ENCODE measurements at places on chromosomes 4 and X.

- DNase-seq: no peak
Observed at GRCh38 chrX:2748171-2748814, 3.5 kb upstream of the XG start.

- DNase-seq: no peak
Observed at GRCh38 chr4:113260688-113261087, 211.2 kb downstream of the ANK2 start.

- DNase-seq: no peak
Observed at GRCh38 chr4:139892973-139893736, 227.5 kb downstream of the MGST2 start.

DNA sequence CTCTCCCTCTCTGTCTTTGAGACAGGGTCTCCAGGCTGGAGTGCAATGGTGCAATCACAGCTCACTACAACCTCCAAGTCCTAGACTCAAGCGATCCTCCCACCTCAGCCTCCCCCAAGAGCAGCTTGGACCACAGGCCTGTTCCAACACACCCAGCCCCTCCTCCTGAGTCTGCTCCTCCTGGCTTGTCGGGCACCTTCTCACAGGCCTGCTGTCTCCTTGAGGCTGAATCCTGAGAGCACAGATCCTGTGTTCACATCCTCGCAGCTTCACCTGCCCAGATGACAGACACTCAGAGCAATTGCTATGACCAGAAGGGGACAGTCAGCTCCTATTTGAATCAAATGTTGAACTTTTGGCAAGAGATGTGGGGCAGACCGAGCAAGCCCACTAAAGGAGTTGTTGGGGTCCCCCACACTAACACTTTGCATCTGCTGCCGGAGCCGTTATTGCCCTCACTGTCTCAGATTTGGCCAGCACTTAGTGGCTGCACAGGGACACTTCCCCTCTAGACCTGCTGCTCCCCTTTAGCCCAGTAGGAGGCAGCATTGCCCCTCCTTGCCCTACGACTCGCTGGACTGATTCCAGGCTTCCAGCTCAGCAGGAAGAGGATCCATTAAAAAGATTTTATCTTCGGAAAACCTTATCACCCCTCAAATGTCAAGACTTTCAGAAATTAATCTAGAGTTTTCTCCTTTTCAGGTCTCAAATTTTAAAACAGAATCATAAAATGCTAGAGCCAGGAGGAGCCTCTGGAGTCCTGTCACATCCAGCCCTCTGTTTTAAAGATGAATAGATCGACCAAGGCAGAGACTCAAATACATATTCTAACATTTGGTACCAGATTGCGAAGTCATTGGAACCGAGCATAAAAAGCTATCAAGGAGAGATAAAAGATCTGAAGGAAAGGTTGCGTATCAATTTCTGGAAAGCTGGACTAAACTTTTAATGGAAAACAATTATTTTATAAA, 113.7 kb downstream of the USP46 start:
- peak; percentile 56 for DNase-seq

- DNase-seq: no peak
Observed at GRCh38 chrX:15864023-15864422, 9.4 kb upstream of the AP1S2 start.

DNA sequence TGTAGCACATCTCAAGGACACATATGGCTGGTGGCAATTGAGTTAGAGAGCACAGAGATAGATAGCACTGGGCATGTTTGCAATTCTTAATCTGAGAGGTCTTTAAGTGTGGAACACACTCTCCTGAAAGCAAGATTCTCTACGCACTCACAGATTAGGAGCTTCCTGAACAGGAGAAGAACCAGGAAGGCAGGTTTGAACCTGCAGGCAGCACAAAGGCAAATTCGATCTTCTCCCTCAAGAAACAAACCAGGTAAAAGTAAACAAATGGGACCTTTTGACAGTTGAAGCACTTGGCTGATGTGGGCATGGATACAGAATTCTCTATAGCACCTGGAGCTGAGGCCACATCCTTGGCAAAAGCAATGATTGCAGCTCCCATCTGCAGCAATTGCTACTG, 24.3 kb downstream of the HS3ST1 start:
- DNase-seq: no peak

- DNase-seq: no peak
Observed at GRCh38 chrX:113974881-113975280, 609.0 kb upstream of the HTR2C start.

- no peak for DNase-seq
Observed at GRCh38 chr4:56737666-56738065, 56.6 kb upstream of the HOPX start.

DNA sequence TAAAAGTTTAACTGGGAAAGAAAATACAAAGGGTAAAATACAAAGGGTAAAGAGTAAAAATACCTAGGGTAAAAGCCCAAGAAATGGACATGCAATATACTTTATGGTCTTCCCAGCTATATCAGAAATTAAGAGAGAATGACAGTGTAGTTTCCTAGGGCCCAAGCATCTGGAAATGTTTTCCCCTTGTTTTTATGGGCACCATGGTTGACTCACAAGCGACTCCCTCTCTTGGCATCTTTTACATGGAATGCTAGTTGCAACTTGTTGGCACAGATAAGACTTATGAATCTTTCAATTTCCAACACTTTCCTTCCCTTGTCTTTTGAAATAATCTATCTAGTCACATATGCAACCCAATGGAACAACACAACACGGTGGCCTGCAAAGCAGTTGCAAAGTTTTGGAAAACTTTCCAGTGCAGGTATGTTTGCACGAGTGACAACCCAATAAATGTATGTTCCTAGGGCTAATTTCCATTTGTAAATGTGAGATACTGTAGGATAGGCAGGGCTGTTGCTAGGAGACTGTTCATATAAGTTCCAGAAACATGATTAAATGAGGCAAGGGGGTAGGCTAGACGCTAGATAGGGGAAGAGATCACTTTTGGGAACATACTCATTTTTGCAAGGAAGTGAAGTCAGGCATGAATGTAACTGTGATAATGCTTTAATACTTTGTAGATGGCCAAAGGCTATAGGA, 36.4 kb upstream of the CWH43 start:
- no peak for DNase-seq

DNA sequence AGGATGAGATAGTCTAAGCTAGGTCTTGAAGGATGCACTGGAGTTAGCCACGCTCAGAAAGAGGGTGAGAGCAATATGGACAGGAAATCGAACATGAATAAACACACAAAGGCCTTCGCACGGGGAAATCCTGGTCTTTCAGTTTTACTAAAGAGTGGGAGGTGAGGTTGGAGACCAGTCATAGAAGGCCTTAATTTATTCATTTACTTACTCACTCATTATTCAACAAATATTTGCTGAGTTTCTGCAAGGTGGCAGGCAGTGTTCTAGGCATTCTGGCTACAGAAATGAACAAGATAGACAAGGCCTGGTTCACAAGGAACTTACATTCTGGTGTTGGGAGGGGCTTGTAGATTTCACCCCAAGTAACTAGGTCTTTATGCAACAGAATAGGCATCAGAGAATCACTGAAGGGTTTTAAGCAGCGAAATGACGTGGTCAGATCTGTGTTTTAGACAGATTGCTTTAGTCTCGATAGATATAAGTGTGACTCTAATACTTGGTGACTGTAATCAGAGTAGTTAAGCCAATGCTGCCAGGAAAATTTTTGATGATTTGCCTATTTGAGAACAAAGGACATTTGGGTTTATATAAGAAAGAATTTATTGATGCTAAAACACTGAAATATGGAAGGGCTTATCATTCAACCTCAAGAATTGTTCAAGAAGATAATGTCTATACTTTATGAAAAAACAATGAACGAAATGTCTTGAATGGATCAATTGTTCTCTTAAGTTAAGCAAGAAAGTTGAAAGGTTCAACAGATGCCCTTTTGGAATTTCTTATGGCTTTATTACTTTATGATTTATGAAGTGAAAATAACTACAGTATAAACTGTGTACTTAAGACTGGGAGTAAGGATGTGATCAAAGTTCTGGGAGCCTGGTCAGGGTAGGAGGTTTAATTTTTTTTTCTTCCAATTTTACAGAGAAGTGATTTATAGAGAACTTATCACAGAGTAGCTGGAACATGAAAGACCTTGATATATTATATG, 184.4 kb upstream of the CASK start:
- peak; percentile 28 for DNase-seq

- no peak for DNase-seq
Observed at GRCh38 chr4:15034071-15034764, 31.9 kb downstream of the CPEB2 start.

GRCh38 chr4:153824501-153824900, 35.6 kb upstream of the SFRP2 start:
- no peak for DNase-seq

GRCh38 chr4:23866450-23867075, 23.3 kb downstream of the PPARGC1A start:
- no peak for DNase-seq

- DNase-seq: no peak
Observed at GRCh38 chrX:23228950-23229448, 105.7 kb upstream of the PTCHD1 start.

DNA sequence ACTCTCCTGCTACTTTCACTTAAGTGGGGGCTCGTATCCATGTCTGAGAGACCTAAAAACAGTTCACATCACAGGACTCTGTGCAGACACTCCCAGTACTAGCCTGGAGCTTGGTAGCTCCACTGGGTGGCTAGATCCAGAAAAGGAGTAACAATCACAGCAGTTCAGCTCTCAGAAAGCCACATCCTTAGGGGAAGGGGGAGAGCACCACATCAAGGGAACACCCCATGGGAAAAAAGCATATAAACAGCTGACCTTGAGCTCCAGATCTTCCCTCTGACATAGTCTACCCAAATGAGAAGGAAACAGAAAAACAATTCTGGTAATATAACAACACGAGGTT, 175.8 kb downstream of the FAM13A start:
- no peak for DNase-seq

GRCh38 chr4:82797405-82798111, 1.0 kb downstream of the SCD5 start:
- no peak for DNase-seq

DNA sequence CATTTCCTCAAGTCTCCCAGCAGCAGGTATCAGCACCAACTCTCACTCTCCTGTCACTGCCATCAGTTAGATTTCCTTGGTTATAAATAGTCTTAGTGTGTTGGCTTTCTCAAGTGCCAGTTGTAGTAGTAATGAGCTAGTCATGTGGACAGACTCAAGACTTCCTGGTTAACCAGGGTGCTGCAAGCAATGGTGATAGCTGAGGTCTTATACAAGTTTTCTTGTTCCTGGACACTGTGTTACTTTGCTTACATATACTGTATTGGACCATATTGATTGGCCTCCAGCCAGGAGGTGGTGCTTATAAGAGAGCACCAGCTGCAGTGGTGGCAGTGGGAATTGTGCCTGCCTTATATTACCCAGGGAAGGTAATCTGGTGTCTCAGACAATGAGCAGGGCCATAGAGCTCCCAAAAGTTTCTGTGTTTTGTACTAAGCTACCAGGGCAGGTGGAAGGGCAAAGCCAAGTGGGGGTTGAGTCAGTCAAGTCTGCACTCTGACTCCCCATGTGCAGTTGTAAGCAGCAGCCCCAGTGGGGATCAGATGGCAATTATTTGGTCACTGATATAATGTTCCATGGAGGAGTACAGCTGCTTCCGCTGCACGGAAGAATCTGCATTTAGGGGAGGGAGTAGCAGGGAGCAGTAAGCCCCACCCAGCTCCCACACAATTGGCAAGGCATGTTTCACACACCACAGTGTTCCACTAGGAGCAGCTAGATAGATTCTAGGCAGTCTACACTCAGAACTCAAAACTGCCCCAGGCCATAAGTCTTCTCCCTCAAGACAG, 24.1 kb upstream of the ZDHHC15 start:
- DNase-seq: no peak

DNA sequence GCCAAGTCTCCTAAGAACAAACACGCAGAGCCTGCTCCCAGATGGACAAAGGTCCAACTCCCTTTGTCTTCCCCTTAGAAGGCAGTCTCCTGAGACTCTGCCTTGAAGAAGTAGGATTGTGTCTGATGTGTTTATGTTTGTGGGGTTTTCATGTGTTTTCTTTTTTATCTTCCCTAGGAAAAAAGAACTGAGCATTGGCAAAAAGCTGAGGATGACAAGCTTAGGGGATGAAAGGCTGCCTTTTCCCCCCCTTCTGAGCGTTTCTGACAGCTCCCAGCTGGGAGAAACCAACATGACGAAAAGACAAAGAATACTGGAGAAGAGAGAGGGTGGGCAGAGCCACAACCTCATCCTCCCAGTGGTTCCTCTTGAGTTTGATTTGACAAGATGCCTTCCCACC, 181.1 kb downstream of the EVC2 start:
- no peak for DNase-seq

DNA sequence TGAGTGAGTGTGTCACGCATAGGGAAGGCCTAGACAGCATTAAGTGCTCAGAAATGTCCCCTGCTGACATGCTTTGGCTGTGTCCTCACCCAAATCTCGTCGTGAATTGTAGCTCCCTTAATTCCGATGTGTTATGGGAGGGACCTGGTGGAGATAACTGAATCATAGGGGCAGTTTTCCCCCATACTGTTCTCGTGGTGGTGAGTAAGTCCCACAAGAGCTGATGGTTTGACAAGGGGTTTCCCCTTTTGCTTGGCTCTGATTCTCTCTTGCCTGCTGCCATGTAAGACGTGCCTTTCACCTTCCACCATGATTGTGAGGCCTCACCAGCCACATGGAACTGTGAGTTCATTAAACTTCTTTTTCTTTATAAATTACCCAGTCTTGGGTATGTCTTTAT, 78.0 kb downstream of the NSUN7 start:
- DNase-seq: no peak

GRCh38 chr4:181860157-181860556, 383.0 kb upstream of the TENM3 start:
- no peak for DNase-seq

- DNase-seq: no peak
Observed at GRCh38 chr4:144342949-144343760, 202.6 kb upstream of the GYPA start.

All from stimulated activated naive CD4-positive, alpha-beta T cell treated with Interleukin-2 at 50 U/mL for 16 hours (primary cell).